ENCODE measurements at places on chromosomes 16 and 17.
A peak's percentile ranks its signal among the peaks of the same experiment; 100 is the strongest.

DNA sequence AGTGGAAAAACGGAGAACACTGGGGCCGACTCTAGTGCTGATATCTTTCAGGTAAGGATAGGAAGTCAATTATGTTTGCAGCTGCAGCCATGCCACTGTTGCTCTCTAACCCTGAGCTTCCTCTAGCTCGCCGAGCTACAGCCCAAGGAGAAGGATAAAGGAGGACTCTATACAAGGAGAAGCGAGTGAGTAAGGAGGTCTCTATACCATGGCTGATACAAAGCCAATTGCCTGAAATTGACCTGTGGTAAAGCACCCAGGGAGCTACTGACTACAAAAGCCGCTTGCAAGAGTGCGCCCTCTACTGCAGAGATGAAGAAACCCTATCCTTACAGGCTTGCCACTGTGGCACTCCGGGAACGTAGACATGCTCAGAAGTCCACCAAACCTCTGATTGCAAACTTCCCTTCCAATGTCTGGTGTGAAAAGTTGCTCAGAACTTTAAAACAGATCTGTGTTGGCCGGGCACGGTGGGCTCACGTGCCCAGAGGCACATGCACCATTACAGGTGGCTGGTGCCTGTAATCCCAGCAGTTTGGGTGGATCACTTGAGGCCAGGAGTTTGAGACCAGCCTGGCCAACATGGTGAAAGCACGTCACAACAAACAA is 10.8 kb upstream of the SLC46A1 start:
- peak; percentile 64 for DNase-seq

DNA sequence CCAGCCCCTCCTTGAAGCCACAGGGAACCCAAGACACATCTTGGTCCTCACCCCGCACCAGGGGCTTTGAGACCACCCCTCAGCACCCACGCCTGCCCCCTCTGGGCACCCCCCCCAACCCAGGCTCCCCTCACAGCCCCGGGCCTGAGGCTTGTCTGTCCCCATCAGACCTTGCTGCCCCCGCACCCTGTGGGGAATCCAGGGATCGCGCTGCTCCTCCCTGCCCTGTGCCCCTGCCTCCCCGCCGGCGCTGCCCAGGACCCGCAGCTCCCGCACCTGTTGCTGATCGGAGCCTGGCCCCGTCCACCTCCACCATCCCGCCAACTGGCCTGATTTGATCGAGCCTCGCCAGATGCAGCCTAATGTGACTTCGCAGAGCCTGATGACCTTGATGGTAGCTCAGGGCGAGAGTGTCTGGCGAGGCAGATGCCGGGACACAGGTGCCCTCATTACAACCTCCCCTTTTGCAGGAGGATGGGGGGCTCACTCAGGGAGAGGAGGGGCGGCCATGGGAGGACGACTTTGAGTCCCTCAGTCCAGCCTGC is 29.0 kb downstream of the SLC25A10 start:
- no peak for DNase-seq

GRCh38 chr17:17032131-17032692 is 10.0 kb upstream of the MPRIP start:
- DNase-seq: peak; percentile 68

DNA sequence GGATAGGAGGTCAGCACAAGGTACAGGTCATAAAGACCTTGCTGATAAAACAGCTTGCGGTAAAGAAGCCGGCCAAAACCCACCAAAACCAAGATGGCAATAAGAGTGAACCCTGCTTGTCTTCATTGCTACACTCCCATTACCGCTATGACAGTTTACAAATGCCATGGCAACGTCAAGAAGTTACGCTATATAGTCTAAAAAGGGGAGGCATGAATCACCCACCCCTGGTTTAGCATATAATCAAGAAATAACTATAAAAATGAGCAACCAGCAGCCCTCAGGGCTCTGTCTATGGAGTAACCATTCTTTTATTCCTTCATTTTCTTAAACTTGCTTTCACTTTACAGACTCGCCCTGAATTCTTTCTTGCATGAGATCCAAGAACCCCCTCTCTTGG is 1.0 kb upstream of the HSBP1 start:
- no peak for DNase-seq

DNA sequence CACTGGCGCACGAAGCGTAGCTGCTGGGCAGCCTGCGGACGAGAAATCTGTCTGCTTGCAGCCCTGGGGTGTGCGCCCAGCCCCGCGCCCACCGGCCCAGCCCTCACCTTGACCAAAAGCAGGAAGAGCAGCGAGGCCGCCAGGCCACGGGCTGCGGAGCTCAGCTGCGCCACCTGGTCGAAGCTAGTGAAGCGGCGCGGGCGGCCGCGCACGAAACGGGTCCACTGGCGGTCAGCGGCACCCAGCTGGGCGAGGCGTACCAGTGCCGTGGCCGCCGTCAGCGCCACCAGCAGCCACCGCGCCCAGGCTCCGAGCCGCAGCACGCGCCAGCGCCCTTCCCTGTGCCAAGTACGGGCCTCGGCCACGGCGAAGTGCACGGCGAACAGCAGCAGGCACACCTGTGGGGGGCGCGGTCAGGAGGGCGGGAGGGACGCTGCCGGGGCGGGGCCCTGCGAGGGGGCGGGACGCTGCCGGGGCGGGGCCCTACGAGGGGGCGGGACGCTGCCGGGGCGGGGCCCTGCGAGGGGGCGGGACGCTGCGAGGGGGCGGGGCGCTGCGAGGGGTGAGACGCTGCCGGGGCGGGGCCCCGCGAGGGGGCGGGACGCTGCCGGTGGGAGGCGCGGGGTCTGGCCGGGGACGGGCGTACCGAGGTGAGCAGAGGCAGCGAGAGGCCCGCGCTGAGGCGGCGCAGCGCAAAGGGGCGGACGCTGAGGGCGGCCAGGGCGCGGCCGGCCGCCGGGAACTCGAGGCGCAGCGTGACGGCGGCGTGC is 43.2 kb downstream of the TSC2 start:
- DNase-seq: peak; percentile 82

GRCh38 chr16:31477220-31478216 is 5.4 kb upstream of the SLC5A2 start:
- no peak for DNase-seq
